Mammary epithelial cell (primary cell): ENCODE measurements at places on chromosomes 3 and 15. TPM values are rescaled to one million over a fixed set of nuclear protein-coding genes. Genes with fewer than 3 reads are reported as not detected.
A peak's percentile ranks its signal among the peaks of the same experiment; 100 is the strongest.

ANKUB1 gene
- total RNA-seq: 0.17 TPM

GRCh38 chr15:90165157-90165556, 36.0 kb upstream of the SEMA4B start:
- DNase-seq: no peak

GRCh38 chr3:63042833-63043232, 167.6 kb upstream of the CADPS start:
- no peak for DNase-seq

- DNase-seq: no peak
Observed at GRCh38 chr3:18531662-18532061, 106.5 kb upstream of the SATB1 start.

PYDC2 gene
- total RNA-seq: not detected

GHRL gene
- not detected for total RNA-seq

MELTF gene
- 11.7 TPM for total RNA-seq

- DNase-seq: no peak
Observed at GRCh38 chr15:32840507-32841245, 122.9 kb downstream of the GREM1 start.

- no peak for DNase-seq
Observed at GRCh38 chr15:25737218-25737643, 125.9 kb downstream of the ATP10A start.

DNA sequence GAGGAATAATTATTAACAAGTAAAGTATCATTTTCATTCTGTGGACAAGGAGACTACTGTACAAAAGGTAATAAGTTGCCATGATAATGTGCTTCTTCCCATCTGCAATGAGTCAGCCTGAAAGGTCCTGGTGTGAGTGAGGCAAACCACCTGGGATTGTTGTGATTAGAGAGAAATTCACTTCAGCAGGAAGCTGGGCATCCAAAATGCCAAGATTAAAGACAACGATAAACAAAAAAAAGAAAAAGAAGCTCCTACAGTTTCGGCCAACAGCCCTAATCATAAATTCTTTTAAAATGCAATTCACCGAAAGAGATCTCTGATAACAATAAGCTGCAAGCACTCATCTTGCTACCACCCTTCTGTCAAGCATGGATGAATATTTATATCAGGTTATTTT, 507.8 kb downstream of the TUSC7 start:
- DNase-seq: no peak

GRCh38 chr3:88113311-88114162, 36.2 kb upstream of the C3orf38 start:
- DNase-seq: peak; percentile 58

DNA sequence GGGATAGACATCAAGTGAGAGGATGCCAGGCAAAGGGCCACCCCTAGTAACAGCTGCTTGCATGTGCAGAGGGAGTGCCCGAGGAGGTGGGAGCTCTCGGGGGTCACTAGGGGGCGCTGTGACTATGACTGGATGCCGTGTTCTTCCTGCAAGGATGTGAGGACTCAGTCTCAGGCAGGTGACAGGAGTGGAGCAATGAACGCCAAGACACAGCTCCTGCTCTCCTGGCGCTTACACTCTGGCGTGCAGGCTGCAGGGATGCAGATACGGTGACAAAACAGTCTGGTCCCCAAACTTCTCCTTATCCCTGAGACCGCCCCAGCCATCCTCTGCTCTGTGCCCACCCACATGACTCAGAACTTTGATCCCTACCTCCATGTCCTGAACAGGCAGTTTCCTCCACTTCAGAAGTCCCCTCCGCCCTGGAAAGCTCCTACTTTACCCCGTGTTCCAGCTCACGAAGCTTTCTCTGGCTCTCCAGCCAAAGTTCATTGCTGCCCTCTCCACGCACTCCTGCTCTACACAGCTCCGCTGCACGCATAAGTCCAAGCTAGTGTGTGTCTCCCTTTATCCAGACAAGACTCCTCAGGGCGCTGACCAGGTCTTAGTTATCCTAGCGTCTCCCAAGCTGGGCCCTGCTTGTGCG, 14.7 kb downstream of the RHOV start:
- peak; percentile 76 for DNase-seq

DNA sequence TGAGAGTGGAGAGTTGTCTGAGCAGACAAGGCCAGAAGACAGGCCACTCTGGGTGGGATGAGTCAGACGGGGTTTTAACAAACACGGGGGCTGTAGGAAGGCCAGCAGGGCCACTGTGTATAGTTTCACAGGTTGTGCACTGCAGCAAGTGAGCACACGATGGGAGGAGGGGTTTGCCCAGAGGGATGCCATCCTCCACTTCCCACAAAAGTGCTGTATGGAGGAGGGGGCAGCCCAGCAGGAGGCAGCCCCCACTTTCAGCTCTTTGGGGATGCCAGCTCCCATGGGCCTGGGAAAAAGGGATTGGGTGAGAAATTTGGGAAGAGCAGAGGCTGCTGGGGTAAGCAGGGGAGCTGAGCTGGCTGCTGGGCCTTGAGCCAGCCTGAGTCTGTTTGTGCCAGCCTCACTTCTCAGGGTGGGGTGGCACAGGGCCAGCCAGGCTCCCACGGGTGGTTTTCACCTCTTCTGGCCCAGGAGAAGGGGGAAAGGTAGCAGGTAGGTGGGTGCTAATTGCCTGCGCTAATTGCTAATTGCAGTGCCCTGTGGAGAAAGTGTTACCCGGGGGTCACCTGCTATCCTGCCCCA, 6.7 kb downstream of the ZBTB47 start:
- no peak for DNase-seq

- DNase-seq: no peak
Observed at GRCh38 chr3:39105687-39106063, 1.8 kb downstream of the GORASP1 start.

- DNase-seq: no peak
Observed at GRCh38 chr3:44342176-44342790, 3.7 kb downstream of the TCAIM start.

DNA sequence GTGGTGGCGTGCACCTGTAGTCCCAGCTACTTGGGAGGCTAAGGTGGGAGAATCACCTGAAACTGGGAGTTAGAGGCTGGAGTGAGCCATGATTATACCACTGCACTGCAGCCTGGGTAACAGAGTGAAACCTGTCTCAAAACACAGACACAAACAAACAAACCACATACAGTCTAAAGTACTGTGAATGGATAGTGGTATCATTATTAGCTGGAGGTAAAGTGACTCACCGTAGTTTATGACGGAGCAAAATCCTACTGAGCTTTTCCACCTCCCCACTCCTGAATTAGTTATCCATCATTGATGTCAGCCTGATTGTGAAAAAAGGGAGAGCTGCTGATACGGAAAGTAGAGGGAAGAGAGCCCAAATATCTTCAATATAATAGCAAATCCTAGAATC, 3.2 kb upstream of the CNOT10 start:
- DNase-seq: peak; percentile 54

- DNase-seq: no peak
Observed at GRCh38 chr3:70149714-70150400, 150.3 kb downstream of the SAMMSON start.

PP2D1 gene
- total RNA-seq: not detected

GRCh38 chr3:160134454-160134853, 90.8 kb upstream of the C3orf80 start:
- DNase-seq: no peak

GRCh38 chr3:51343918-51344687, 41.0 kb upstream of the MANF start:
- DNase-seq: peak; percentile 81

DNA sequence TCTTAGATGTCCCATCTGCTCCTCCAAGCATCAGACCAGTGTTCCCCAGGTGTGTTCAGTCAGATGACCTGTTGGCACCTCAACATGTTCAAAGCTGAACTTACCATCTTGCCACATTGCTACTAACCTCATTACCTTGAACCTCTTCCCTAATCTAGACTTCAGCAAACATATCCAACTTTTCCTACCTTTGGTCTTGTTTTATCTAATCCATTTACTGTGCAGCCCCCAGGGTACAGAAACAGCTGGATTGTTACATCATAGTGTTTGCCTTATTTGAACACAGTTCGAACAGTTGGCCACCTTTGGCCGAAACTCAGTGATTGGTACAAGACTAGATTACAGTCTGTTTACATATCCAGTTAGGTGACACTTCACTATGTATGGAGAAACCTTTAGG, 36.1 kb upstream of the MCF2L2 start:
- no peak for DNase-seq

GRCh38 chr3:154776549-154777225, 303.4 kb upstream of the MME start:
- DNase-seq: no peak

GRCh38 chr3:187403768-187404288, 35.6 kb downstream of the RTP4 start:
- peak; percentile 99 for DNase-seq

GOLGA8J gene
- total RNA-seq: not detected

GRCh38 chr3:63886858-63887257, 23.2 kb downstream of the ATXN7 start:
- DNase-seq: no peak

DNA sequence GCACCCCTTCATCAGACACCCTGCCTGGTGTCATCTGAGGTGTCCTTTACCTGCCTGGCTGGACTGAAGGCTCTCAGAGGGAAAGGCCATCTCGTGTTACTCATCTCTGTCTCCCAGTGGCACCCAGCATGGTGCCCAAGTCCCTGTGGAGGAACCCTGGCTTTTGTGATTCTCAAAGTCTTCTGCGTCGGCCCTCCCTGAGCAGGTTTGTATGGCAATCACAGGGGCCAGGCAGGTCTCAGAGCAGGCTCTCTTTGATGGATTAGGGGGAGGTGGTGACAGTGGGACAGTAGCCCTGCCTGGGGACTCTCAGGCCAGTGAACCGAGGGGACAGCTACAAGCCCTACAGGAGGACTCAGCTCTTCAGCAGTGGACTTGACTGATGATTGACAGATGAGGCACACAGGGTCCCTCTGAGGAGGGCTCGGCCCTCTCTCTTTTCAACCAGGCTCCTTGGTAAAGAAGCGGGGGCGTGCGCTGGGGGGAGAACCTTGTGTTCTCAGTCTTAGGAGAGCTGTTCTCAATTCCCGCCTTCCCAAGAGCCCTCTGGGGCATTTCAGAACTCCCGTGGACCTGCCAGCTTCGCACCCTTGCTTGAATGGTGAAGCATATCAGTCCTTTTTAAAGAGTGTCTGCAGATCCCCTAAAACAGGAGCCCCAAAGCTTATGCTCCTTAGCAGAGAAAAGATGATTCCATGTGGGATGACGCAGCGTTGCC, 108.3 kb downstream of the VGLL4 start:
- DNase-seq: no peak

- no peak for DNase-seq
Observed at GRCh38 chr3:127999509-128000106, 52.6 kb upstream of the SEC61A1 start.

CELSR3 gene
- total RNA-seq: 2.2 and 3.6 TPM in 2 replicates

GRCh38 chr3:130850044-130850797, 43.7 kb upstream of the ATP2C1 start:
- DNase-seq: peak; percentile 98

TMIE gene
- total RNA-seq: not detected

GRCh38 chr3:104519068-104519467, 847.6 kb upstream of the ALCAM start:
- no peak for DNase-seq

DNA sequence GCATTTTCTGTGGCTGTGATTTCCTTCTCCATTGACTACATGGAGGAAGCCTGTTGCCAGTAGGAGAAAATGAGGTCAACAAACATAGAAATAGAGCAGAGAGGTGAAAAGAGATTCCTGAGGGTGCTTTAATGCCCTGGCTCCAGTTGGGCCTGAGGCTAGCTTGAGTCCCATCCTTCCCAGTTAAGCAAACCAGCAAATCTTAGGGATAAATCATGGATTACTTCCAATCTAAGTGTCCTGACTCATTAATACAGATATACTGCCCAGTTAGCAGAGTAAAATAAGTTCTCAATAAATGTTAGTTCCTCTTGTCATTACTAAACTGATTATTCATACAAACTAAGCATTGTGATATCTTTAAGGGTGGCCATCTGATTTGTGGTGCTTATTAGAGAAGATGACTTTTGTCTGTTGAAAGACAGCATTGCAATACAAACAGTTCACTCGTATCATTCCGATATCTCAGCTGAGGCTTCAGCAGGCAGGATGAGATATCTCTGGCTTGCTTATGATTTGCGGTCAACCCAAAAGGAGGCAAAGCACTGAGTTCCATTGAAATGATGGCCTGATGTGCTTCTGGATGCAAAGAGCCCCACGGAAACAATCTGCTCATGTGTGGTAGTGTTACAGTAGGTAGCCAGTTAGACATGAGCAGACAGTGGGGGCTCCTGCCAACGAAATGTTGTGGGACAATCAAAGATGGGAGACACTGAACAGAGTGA, 6.6 kb upstream of the STARD5 start:
- DNase-seq: no peak

SEMA4B gene
- 44.3 TPM for total RNA-seq

DNA sequence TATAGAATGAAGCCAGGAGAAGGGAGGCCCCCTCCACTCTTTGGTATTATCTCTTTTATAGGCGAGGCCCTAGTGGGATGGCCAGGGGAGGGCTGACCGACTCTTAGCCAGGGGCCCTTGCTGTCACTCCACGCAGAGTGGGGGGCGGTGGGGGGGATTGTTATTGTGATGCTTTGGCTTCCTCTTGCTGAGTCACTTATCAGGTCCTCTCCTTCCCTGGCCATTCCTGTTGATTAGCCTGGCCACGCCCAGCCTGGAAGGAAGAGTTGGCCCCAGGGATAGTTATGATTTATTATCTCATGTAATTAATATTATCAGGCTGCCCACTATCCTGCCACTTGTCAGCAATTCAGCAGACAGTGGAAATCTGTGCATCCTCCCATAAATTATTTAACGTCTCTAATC, 25.5 kb upstream of the SKOR1 start:
- DNase-seq: no peak

TNFSF10 gene
- 0.48 and 2.8 TPM in 2 replicates for total RNA-seq

DPH6 gene
- 16.3 TPM for total RNA-seq

RIOX2 gene
- total RNA-seq: 42.4 and 48.3 TPM in 2 replicates

DNA sequence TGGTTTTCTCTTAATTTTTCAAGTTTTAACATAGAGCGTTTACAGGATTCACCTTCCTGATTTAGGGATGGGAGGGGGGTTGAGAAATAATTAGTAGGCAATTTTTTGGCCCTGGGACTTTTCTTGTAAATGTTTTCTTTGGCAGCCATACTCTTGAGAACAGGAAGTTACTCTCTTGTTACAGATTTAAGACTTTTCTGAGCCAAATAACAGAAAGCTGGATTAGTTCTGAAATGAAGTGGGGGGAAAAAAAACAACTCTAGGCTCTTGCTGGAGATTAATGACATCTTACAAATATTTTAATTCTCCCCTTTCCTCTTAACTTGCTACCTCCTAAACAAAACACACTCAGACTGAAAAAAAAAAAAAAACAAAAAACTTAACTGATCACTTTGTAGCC, 13.8 kb upstream of the POLR2M start:
- DNase-seq: no peak

MST1R gene
- 38.9 and 62.2 TPM in 2 replicates for total RNA-seq

DNA sequence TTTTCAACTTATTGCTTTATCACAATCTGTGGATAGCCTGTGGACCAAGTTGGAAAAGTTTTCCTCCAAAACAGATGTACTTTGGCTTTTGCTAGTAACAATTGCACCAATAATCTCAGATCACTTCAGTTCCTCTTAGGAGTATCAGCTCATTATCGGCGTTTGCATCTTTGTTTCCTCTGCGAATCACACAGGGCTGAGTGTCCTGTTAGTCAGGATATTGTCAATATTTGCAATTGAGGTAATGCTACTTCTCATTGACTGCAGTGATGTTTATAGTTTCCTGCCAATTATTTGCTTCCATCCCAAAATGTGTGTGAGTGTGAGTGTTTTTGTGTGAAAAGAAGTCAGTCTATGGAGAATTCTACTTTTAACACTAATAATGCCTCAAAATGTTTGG, 545.0 kb downstream of the SI start:
- DNase-seq: no peak

CRYBG3 gene
- 14.0 TPM for total RNA-seq

MYO1E gene
- 298 and 299 TPM in 2 replicates for total RNA-seq

GRCh38 chr15:33124811-33125210, 69.7 kb downstream of the FMN1 start:
- no peak for DNase-seq

TGM4 gene
- 0.91 and 1.2 TPM in 2 replicates for total RNA-seq
